Breast epithelium (tissue), 4 donors: ENCODE measurements at places on chromosomes 1 and 21. TPM values are rescaled to one million over a fixed set of nuclear protein-coding genes. Genes with fewer than 3 reads are reported as not detected.
A peak's percentile ranks its signal among the peaks of the same experiment; 100 is the strongest.

- DNase-seq, result no peak
- H3K36me3 ChIP-seq, result no peaks in the 10 kb centered on the region
- H3K4me1 ChIP-seq, result no peaks in the 10 kb centered on the region
- H3K27me3 ChIP-seq, result no peaks in the 10 kb centered on the region
- H3K4me3 ChIP-seq, result no peak overlapping the region
These were observed 6.3 kb upstream of the SRARP start for GRCh38 chr1:15997637-15998280.

Gene PTPRC
- 22.0 TPM for total RNA-seq

- H3K36me3 ChIP-seq, result no peaks in the 10 kb centered on the region
- no peak overlapping the region for H3K27ac ChIP-seq
- DNase-seq, result no peak
These were observed 68.5 kb downstream of the GPR88 start for GRCh38 chr1:100606438-100606837.

- H3K4me1 ChIP-seq, result no peaks in the 10 kb centered on the region
- no peaks in the 10 kb centered on the region for H3K27me3 ChIP-seq
- DNase-seq, result no peak
- no peaks in the 10 kb centered on the region for H3K36me3 ChIP-seq
- no peak overlapping the region for H3K4me3 ChIP-seq
These were observed 325.2 kb upstream of the NRIP1 start for GRCh38 chr21:15390049-15390448.

DNA sequence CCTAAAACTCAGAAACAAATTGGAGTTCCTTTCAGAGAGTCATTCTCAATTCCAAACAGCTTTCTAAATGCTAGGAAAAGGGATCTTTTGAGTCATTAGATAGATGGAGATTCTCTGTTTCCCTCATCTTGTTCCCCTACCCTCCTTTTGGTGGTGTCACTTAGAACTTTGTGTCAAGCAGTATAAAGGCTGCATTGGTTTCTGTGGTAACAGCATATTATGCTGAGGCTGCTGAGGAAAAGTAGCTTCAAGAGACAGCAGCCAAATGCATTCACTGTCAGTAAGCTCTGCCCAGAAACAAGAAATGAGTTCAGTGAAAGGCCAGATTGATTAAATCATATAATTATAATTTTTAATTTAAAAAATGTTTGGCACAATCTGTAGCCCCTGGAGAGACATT is 144.1 kb downstream of the LRRC40 start:
- H3K27me3 ChIP-seq, result no peaks in the 10 kb centered on the region
- H3K4me1 ChIP-seq, result no peaks in the 10 kb centered on the region
- H3K27ac ChIP-seq, result no peak overlapping the region
- H3K36me3 ChIP-seq, result no peaks in the 10 kb centered on the region
- DNase-seq, result no peak

DNA sequence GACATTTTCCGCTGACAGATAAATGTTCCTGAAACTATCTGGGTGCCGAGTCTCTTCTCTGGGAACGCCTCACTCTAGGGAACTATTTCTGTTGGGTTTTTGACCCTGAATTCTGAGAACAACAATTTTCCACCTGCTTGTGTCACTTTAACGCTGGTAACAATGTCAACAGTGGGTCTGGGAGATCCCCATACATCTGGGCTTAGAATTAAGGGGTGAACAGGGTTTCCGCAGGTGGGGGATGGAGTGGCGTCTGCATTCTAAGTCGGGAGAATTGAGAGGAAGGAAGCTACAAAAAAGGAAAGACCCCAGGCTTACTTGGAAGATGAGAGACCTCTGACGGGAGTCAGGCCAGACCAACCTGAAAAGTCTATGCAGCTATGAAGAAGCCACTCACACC is 8.7 kb downstream of the CD247 start:
- H3K4me1 ChIP-seq, result no peaks in the 10 kb centered on the region
- no peak overlapping the region for H3K4me3 ChIP-seq
- no peak for DNase-seq
- H3K27me3 ChIP-seq, result no peaks in the 10 kb centered on the region
- H3K36me3 ChIP-seq, result no peaks in the 10 kb centered on the region
- H3K27ac ChIP-seq, result no peak overlapping the region

DNA sequence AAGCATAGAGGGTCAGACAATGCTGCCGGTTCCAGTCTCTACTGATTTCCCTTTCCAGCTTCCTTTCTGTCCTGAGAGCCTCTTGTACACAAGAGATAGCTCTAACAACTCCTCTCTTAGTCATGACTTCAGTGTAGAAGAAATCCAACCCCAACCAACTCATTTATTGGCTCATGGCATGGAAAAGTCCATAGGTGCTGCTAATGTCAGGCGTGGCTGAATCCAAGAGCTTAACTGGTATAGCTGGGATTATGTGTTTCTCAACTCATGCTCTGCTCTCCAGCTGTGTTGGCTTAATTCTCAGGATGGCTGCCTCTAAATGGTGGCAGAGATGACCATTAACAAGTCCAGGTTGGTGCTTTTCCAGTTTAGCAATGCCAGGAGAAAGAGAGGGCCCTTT is 12.4 kb upstream of the THRAP3 start:
- no peaks in the 10 kb centered on the region for H3K36me3 ChIP-seq
- peaks cover 5% of the 10 kb centered on the region for H3K4me1 ChIP-seq
- DNase-seq, result no peak
- H3K4me3 ChIP-seq, result no peak overlapping the region
- no peak overlapping the region for H3K27ac ChIP-seq
- no peaks in the 10 kb centered on the region for H3K27me3 ChIP-seq

GRCh38 chr21:35163411-35163810 is 114.3 kb upstream of the RUNX1 start:
- H3K27me3 ChIP-seq, result no peaks in the 10 kb centered on the region
- no peak overlapping the region for H3K4me3 ChIP-seq
- no peaks in the 10 kb centered on the region for H3K36me3 ChIP-seq

Gene CLEC20A
- not detected for total RNA-seq

GRCh38 chr1:218463194-218464156 is 118.3 kb downstream of the TGFB2 start:
- no peaks in the 10 kb centered on the region for H3K36me3 ChIP-seq
- H3K4me3 ChIP-seq, result peak overlapping the region; percentile 13
- no peak for DNase-seq
- peak overlapping the region; percentile 72 for H3K27ac ChIP-seq
- no peaks in the 10 kb centered on the region for H3K4me1 ChIP-seq

GRCh38 chr1:29145739-29146437 is 22.2 kb upstream of the TMEM200B start:
- no peak for DNase-seq
- no peaks in the 10 kb centered on the region for H3K27me3 ChIP-seq
- H3K4me3 ChIP-seq, result no peak overlapping the region
- no peaks in the 10 kb centered on the region for H3K36me3 ChIP-seq
- H3K4me1 ChIP-seq, result no peaks in the 10 kb centered on the region
- no peak overlapping the region for H3K27ac ChIP-seq

DNA sequence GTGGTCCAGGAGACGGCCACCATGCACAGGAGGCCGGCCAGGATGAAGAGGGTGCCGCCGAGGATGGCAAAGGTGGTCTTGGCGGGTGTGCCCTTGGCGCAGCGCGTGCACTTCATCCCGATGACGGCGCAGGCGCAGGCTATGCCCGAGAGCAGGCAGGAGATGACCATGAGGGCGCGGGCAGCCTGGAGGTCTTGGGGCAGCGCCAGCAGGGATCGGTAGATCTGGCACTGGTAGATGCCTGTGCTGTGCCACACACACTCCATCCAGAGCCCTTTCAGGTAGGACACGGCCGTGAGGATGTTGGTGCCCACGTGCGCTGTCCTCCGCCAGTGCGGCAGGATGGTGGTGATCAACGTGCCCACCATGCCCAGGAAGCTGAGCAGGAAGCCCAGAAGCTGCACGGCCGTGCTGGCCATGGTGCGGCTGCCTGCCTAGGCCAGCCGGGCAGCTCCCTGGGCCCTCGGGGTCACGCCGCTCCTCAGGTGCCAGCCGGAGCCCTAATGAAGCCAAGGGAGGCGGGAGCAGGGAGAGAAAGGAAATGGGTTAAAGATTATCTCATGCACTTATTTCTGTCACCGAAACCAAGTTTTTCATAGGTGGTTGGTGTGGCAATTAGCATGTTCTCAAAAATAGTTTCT is 18.5 kb downstream of the CLDN14 start:
- H3K36me3 ChIP-seq, result no peaks in the 10 kb centered on the region
- no peak overlapping the region for H3K4me3 ChIP-seq

GRCh38 chr1:239987103-239987745 is 104.5 kb upstream of the FMN2 start:
- no peak overlapping the region for H3K27ac ChIP-seq
- no peak for DNase-seq
- H3K4me3 ChIP-seq, result no peak overlapping the region
- no peaks in the 10 kb centered on the region for H3K36me3 ChIP-seq
- H3K27me3 ChIP-seq, result peaks cover 6% of the 10 kb centered on the region

Gene ARV1
- total RNA-seq, result 23.0 TPM

GRCh38 chr1:181643631-181644030 is 160.3 kb downstream of the CACNA1E start:
- no peaks in the 10 kb centered on the region for H3K4me1 ChIP-seq
- DNase-seq, result no peak
- no peaks in the 10 kb centered on the region for H3K27me3 ChIP-seq
- H3K4me3 ChIP-seq, result no peak overlapping the region
- no peak overlapping the region for H3K27ac ChIP-seq
- no peaks in the 10 kb centered on the region for H3K36me3 ChIP-seq

Gene OR2T35
- not detected for total RNA-seq

DNA sequence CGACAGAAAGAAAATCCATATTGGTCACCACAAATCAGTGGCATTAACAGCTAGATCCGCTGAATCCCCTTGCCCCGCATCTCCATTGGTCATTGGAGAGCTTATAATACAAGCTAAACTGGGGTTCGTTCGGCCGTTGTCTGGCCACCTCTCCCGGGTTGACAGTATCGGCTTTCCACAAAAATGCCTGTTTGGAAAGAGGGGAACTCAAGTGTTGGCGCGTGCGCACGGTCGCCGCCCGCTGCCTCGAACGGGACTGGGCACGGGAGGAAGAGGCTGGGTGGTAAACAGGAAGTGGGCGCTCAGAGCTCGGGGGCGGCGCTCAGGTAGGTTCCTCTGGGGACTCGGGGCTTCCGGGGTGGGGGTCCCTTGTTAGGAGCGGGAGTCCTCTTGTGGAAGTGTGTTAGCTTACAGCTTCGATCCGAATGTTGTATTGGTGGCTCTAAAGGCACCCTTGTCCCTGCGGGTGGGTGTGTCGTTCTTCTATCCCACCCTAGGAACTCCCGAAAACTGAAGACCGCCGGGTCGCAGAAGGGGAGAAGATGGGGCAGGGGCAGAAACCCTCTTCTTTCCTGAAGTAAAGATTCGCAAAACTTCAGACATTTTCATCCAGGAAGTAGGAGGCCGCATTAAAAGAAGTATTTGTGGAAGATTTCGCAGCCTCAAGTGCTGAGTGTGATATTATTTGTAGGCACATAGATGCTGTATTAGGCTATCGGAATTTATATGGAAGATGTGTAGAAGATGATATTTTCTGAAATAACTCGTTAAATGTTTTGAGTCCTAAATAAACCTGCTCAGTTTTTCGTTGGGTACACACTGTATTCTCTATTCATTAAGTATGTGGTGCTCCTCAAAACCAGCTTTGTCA is 962 bp downstream of the BROX start:
- peak overlapping the region; percentile 92 for H3K27ac ChIP-seq
- no peaks in the 10 kb centered on the region for H3K36me3 ChIP-seq
- DNase-seq, result peak; percentile 89

DNA sequence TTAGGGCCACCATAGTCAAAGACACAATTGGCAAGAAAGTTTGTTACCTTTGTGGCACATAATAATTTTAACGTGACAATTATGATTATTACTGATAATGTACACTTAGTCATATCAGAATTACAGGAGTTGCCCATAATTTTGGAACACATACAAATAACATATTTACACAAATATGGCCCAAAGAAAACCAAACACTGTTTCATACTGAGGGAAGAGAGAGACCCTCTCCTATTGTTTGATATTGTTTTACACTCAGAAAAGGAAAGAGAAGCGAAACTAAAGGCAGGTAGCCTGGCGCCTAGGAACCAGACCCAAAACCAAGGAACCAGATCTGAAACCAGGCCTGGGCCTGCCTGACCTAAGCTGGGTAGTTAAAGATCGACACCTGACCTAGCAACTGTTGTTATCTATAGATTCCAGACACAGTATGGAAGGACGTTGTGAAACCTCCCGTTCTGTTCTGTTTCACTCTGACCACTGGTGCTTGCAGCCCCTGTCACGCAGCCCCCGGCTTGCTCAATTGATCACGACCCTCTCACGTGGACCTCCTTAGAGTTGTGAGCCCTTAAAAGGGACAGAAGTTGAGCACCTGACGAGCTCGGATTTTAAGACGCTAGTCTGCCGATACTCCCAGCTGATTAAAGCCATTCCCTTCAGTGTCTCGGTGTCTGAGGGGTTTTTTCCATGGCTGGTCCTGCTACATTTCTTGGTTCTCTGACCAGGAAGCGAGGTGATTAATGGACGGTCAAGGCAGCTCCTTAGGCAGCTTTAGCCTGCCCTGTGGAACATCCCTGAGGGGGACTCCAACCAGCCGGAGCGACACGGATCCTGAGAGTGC is 27.9 kb downstream of the C1orf115 start:
- H3K4me3 ChIP-seq, result no peak overlapping the region
- DNase-seq, result no peak

GRCh38 chr1:115837740-115838421 is 3.0 kb downstream of the NHLH2 start:
- peak overlapping the region; percentile 37 for H3K4me3 ChIP-seq
- H3K4me1 ChIP-seq, result peaks cover 3% of the 10 kb centered on the region
- peaks cover 11% of the 10 kb centered on the region for H3K27me3 ChIP-seq
- no peak overlapping the region for H3K27ac ChIP-seq
- DNase-seq, result no peak

DNA sequence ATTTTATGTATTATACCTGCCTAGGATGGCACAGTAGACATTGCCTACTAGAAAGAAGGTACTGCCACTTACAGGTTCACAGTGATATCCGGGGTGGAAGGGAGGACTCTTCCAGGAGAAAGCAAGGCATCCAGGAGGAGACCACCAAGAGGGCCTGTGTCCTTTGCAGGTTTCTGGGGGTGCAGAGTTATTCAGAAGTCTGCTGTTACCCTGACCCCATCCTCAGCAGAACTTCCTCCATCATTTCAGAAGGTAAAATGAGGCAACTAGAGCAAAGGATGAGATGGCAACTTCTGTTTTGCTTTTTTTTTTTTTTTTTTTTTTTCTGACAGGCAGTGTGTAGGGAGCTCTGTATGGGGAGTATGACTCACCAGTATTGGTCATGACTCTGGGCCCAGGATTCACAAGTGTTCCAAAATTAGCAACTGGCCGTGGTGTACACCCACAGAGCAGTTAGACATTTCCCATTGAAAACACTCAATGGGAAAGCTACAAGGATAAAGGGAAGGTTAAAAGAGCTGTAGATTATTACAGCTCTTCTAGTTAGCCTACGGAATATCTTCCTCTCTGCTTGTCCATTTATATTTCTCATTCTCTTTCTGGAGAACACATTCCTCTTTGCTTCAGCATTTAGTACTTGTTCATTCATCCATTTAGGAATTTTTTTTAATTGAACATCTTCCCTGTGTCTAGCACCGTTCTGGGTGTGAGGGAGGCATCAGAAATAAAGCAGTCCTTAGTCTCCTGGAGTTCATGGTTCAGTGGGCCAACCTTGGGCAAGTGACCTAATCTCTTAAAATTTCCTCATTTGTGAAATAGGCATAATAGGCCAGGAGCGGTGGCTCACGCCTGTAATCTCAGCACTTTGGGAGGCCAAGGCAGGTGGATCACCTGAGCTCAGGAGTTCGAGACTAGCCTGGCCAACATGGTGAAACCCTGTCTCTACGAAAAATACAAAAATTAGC is 50.5 kb upstream of the PPP2R5A start:
- H3K27ac ChIP-seq, result peak overlapping the region; percentile 41
- no peak for DNase-seq
- H3K4me3 ChIP-seq, result no peak overlapping the region
- H3K27me3 ChIP-seq, result no peaks in the 10 kb centered on the region
- no peaks in the 10 kb centered on the region for H3K36me3 ChIP-seq

GRCh38 chr1:177239792-177240191 is 69.0 kb downstream of the BRINP2 start:
- no peak overlapping the region for H3K27ac ChIP-seq
- H3K36me3 ChIP-seq, result no peaks in the 10 kb centered on the region
- no peaks in the 10 kb centered on the region for H3K27me3 ChIP-seq
- no peak overlapping the region for H3K4me3 ChIP-seq
